CD8-positive, alpha-beta memory T cell (primary cell): ENCODE measurements at places on chromosomes 13 and 19.

- DNase-seq = no peak
Measured at GRCh38 chr13:109646423-109646822, 140.0 kb downstream of the IRS2 start.

- no peak for DNase-seq
Measured at GRCh38 chr13:98556968-98557631, 19.8 kb downstream of the STK24 start.

DNA sequence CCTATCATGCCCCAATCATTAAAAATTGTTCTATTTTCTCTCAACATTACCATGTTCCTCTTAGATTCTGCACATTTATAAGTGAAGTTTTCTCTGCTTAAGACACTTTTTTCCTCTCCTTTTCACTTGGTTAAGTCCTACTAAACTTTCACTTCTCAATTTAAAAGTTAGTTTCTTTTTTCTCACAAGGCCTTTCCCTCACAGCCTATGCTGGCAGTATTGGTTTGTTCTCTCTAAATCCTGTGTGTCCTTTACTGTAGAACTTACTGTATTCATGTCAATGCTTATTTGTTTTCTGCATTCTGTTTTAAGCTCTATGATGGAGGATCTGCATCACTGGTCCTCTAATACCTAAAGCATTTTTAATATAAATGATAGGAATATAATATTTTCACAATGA, 2816.6 kb downstream of the PCDH9 start:
- no peak for DNase-seq

GRCh38 chr19:45769821-45770191, 754 bp upstream of the SIX5 start:
- peak; percentile 81 for DNase-seq

DNA sequence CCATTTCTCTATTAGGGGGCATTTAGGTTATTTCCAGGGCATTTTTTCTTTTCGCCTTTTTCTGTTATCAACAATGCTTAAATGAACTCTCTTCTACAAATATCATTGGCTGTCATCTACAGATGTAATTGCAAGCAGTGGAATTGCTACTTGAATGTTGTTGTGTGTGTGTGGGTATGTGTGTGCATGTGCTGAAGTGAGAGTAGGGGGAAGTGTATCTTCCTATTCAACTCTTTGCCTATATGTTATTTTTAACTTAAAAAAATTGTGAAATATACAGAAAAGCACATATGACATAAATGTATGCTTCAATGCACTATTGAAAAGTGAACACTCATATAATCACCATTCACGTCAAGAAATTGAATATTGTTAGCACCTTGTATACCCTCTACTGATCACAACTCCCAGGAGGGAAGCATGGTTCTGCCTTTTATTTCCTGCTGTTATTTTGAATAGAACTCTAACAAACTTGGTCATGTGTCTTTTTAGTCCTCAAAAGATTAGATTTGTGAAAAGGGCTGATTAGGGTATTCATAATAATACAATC, 24.7 kb downstream of the WDFY2 start:
- DNase-seq = no peak

DNA sequence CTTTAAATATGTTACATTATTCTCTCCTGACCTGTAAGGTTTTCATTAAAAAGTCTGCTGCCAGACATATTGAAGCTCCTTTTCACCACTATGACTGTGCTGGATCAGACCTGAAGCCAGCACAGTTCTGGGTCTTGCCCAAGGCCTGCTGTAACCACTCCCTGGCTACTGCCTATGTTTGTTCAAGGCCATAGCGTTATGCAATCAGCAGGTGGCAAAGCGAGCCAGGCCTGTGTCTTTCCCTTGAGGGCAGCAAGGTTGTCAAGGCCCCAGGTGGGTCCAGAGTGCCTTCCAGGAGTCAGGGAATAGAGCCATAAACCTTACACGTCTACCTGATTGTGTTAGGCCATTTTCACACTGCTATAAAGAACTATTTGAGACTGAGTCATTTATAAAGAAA, 496.8 kb upstream of the PCDH9 start:
- DNase-seq = no peak

GRCh38 chr13:59504407-59504806, 659.3 kb downstream of the DIAPH3 start:
- DNase-seq = no peak

GRCh38 chr13:99418103-99418842, 83.0 kb upstream of the TM9SF2 start:
- no peak for DNase-seq

- no peak for DNase-seq
Measured at GRCh38 chr19:3707868-3708206, 347 bp upstream of the TJP3 start.

GRCh38 chr19:32646556-32646955, 28.4 kb downstream of the ANKRD27 start:
- DNase-seq = no peak

DNA sequence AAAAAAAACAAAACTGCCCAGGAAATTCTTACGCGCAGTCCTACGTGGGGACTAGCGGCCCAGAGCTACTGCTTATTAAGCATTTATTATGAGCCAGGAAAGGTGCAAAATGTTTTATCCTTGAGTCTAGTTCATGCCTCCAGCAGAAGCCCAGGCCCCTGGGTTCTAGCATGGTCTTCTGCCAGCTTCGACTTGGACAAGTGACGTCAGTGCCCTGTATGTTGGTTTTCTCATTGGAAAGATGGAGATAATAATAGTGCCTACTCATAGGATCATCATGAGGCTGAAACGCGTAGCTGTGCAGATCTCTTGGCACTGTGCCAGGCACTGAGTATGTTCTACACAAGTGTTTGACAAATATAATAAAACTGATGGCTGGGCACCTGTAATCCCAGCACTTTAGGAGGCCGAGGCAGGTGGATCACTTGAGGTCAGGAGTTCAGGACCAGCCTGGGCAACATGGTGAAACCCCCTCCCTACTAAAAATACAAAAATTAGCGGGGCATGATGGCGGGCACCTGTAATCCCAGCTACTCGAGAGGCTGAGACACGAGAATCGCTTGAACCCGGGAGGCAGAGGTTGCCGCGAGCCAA, 12.4 kb upstream of the SULT2B1 start:
- no peak for DNase-seq

DNA sequence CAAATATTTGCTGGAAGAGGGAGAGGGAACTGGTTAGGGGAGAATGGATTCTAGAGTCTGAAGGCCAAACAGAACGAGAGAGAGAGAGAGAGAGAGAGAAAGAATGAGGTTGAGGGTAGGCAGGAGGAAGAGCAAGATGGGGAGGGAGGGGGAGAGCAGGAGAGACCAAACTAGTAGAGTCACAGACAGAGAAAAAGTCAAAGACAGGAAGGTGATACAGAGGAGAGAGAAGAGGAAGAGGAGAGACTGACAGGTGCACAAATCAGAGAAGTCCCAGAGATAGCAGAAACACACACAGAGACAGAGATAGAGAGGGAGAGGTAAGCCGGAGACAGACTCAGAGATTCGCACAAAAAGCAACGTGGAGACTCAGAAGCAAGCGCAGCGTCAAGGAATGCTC, 5.6 kb upstream of the CACNG6 start:
- DNase-seq = no peak

DNA sequence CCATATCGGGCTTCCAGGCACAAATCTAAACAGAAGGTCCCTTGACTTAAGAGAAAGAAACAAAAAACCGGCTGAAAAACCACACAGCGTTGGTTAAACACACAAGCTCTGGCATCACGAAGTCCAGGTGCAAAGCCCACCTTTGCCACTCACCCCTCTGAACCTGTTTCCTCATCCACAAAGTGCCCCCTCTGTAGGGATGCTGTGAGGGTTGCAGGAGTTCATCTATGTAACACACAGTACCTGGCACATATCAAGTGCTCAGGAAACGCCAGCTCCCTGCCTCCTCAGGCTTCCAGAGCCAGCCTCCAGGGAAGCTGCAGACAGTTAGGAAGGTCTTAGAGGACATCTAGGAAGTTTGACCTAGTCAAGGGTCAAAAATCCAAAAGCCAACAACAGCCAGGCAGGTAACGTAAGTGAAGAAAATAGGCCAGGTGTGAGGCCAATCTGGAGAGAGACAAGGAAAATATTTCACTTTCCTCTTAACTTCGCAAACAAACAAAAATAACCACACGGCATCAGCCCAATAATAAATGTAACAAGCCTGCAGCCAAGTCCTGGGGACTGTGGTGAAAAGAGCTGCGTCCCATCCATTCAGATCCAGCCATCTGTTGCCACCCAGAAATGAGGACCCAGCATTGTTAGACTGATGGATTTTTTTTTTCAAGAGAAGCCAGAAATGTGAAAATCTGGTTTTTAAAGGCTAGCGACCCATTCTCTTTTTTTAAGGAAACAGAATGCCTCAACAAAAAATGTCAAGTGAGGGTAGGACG, 10.0 kb downstream of the KDELR1 start:
- DNase-seq = no peak

GRCh38 chr13:49586717-49587116, 1.4 kb upstream of the RCBTB1 start:
- DNase-seq = no peak

GRCh38 chr13:28056970-28057712, 43.2 kb downstream of the FLT3 start:
- DNase-seq = no peak

GRCh38 chr19:13960863-13961784, 8.8 kb downstream of the DCAF15 start:
- DNase-seq = no peak

GRCh38 chr13:99287551-99287950, 19.6 kb downstream of the GPR183 start:
- DNase-seq = no peak

GRCh38 chr13:73300718-73301425, 242.1 kb downstream of the KLF5 start:
- no peak for DNase-seq

DNA sequence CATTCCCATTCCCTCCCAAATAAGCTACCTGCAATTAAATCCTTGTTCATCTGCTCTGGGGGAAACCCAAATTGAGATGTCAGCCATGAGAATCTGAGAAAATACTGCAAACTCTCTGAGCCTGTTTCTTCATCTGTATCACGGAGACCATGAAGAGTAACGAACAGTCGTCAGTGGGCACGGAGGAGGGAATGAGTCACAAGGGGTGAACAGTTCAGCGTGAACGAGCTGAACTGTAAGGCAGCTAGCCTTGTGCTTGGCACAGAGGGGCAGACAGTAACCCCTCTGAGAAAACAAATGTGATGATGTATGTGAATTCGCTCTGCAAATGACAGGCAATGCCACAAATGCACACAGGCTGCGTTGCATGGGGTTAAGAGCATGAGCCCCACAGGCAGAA, 288.7 kb downstream of the FOXO1 start:
- no peak for DNase-seq

DNA sequence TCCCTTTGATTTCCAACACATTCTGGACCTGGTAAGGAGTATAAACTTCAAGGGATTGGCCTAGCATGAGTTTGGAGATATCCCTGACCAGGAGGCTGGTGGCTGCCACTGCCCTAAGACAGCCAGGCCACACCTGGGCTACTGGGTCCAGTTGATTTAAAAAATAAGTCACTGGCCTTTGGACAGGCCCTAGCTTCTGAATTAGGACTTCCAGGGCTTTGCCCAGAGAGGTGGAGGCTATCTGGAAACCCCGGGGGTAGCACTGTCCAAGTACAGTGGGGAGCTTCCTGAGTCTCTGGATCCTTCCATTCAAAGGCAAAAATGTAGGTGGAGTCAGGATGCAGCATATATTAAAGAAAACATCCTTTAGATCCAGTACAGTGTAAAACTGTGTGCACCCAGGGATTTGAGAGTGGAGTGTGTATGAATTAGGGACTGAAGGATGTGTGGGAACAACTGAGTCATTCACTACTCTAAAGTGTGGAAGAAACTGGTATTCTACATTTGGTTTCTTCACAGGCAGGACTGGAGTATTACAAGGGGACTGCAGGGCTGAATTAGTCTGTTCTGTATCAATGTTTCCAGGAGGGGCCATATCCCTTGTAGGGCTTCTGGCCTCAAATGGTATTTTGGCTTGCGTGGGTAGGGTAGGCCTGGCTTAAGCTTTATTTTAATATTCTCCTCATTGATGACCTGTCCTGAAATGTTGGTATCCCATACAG, 14.8 kb upstream of the FCGBP start:
- no peak for DNase-seq

DNA sequence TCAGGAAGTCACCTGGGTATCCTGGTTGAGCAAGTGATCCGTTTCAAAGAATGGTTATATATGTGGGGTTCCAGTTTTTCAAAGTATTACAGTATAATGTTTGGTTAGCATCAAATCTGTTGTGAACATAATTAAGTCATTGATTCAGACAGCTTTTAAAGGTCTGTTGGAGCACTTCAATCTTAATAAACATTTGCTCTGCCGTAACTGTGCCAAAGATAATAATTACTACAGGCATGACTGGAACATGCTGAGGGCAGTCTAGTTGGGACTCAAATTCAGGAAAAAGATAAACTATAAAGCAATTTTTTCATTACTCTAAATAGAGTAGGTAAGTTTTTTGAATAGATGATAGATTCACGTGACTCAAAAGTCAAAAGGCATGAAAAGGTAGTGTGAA, 23.3 kb downstream of the HNRNPM start:
- DNase-seq = no peak

DNA sequence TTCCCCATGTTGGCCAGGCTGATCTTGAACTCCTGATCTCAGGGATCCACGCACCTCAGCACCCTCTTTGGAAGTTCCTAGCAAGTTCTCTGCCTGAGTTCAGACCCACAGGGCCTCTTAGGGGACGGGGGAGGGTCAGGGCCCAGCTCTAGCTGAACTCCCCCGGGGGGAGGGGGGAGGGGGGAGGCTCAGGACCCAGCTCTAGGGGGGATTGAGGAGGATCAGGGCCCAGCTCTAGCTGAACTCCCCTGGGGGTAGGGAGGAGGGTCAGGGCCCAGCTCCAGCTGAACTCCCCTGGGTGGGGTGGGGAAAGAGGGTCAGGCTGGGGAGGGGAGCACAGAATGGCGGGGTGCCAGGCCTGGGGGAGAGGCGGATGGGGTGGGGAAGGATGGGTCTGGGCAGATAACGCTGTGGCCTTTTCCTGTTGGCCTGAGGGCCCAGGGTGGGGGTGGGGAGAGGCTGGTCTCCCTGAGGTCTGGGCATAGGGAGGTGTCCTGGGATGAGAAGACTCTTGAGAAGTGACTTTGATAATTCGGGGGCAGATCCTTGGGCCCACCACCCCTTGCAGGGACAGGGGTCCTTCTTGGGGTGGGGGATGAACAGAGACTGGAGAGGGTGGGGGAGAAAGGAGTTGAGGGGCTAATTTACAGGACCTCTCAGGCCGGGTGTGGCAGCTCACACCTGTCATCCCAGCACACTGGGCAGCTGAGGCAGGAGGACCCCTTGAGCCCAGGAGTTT, 5.5 kb upstream of the PTBP1 start:
- DNase-seq = no peak

GRCh38 chr19:55145232-55145631, 3.8 kb downstream of the TNNT1 start:
- DNase-seq = no peak

- DNase-seq = no peak
Measured at GRCh38 chr13:46675016-46675415, 121.9 kb downstream of the ESD start.

GRCh38 chr19:7869910-7870511, 4.2 kb downstream of the PRR36 start:
- peak; percentile 45 for DNase-seq

- no peak for DNase-seq
Measured at GRCh38 chr13:80574113-80574850, 233.4 kb upstream of the SPRY2 start.
